Tibial artery (tissue), 4 donors: ENCODE measurements at places on chromosomes 6 and 20.

GRCh38 chr6:96940322-96940721, 15.8 kb downstream of the KLHL32 start:
- DNase-seq = no peak

GRCh38 chr20:25574411-25574810, 10.9 kb downstream of the NINL start:
- no peak for DNase-seq

GRCh38 chr6:144920391-144920961, 635.3 kb downstream of the UTRN start:
- no peak for DNase-seq

GRCh38 chr6:15461127-15461944, 201.5 kb downstream of the DTNBP1 start:
- no peak for DNase-seq

- no peak for DNase-seq
These were observed 117.7 kb downstream of the KIF13A start for GRCh38 chr6:17869753-17870050.

DNA sequence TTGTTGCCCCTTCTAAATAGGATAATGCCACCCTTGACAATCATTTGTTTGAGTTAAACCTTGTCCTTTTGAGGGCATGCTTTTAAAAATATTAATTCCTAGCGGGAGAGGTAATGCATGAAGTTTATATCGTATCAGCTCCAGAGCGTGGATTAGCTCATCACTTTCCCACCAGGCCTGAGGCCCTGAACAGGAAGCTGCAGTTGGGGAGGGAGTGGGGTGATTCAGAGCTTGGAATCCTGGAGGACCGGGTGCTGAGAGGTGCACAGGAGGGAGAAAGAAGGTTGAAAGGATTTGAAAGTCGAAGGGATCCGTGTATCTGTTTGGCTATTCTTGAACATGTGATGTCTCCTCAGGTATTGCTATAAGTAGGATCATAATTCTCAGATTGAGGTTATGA, 25.0 kb downstream of the ZDHHC14 start:
- no peak for DNase-seq

GRCh38 chr20:10540636-10541493, 105.8 kb downstream of the SLX4IP start:
- DNase-seq = no peak

- no peak for DNase-seq
These were observed 483.1 kb downstream of the MAFB start for GRCh38 chr20:40205971-40206370.

- DNase-seq = no peak
These were observed 10.2 kb downstream of the DOK5 start for GRCh38 chr20:54485631-54486030.

- peak; percentile 11 for DNase-seq
These were observed 22.3 kb downstream of the COL20A1 start for GRCh38 chr20:63315240-63315689.

GRCh38 chr6:39507331-39507998, 185.0 kb upstream of the KCNK16 start:
- DNase-seq = no peak

- DNase-seq = no peak
These were observed 53.7 kb upstream of the SIRPG start for GRCh38 chr20:1711266-1711665.

GRCh38 chr6:166703149-166703710, 76.2 kb upstream of the RPS6KA2 start:
- DNase-seq = no peak

DNA sequence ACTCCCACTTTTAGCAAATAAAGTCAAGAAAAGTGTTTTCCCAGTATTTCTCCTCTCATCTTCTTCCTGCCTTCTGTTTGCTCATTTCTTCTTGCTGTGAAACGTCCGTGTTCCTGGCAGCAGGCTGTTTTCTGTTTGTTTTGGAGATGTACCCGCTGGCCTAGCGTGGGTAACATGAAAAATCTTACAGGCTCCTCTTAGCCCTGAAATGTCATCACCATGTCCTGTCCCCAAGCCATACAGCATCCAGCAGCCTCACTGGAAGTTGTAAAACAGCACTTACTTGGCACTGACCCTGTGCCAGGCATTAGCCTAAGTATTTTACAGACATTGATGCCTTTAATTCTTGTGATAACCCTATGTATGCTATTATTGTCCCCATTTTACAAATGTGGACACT, 371.1 kb downstream of the FOXA2 start:
- no peak for DNase-seq

GRCh38 chr6:164007881-164008280, 593.4 kb downstream of the QKI start:
- DNase-seq = no peak

DNA sequence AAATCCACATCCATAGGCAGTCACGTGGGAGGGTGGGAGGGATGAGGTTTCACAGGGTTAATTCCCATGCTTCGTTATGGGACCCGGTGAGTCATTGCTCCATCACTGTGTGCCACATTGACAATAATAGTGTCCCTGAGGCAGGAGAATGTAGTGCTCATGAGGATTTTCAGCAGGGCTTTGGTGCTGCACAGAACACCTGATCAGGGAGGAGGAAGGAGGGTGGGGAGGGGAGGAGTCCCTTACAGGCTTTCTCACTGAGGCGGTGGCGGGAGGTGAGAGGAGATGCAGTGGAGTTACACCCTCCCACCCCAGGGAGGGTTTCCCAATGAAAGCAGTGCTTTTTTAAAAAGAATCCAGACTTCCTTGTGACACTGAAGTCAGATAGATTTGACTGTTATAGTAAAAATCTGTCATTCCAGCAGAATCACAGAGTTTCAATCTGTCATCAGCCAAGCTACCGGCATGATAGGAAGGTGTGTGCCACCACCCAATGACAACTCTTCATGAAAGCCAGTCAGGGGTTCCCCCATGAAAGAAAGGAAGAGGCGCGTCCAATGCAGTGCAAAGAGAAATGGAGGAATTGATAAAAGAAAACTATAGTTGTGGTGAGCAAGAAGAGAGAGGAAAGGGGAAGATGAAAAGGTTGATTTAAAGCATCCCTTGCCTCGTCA, 144.8 kb downstream of the TBC1D7 start:
- no peak for DNase-seq

GRCh38 chr6:77403424-77403823, 59.9 kb downstream of the HTR1B start:
- DNase-seq = no peak

DNA sequence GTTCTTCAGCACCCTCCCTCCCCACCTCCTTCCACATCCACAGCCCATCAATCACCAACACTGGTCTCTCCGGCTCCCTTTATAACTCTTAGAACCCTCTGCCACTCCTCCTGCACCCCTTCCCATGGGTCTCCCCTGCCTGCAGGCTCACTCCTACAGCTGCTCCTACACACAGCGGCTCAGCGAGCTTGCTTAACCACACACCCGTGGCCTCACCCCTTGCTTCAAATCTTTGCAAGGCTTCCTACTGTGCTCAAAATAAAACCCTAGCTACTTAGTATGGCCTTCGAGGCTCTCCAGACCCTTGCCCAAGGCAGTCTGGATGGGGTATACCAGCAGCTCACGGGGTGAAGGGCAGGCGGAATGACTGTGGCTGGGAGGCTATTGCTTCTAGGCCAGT, 63.7 kb downstream of the JPH2 start:
- no peak for DNase-seq

DNA sequence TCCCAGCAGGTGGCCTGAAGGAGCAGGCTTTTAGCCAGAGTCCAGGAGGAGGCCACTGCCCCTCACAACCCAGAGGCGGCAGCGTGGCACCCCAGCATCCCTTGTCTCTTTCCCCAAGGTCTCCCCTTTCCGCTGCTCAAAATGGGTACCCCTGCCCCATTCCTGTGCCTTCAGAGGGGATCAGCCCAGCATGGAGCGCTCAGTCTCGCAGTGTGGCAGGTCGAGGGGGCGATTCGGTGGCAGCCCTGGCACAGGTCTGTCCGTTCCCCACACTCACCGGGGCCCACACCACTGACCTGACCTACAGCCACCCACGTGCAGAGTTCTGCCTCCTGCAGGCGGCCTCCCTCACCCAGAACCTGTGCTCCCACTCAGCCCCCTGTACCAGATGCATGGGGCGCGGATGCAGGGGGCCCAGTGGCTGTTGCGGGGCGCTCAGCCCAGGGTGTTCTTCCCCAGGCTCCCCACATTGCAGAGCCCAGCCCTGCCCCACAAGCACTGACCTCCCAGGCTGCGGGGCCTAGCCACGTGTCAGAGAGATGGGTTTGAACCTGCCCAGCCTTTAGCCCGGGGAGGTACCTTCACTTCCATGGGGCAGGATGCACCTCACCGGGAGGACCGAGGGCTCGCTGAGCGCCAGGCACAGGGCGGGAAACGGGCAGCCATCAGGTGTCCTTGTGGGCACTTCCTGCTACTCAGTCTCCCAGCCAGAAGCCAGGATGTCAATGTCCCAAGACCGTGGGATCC, 41.8 kb downstream of the DSTN start:
- DNase-seq = no peak

GRCh38 chr6:77290798-77291197, 172.5 kb downstream of the HTR1B start:
- DNase-seq = no peak

GRCh38 chr20:32512047-32512385, 73.1 kb downstream of the NOL4L start:
- DNase-seq = no peak

DNA sequence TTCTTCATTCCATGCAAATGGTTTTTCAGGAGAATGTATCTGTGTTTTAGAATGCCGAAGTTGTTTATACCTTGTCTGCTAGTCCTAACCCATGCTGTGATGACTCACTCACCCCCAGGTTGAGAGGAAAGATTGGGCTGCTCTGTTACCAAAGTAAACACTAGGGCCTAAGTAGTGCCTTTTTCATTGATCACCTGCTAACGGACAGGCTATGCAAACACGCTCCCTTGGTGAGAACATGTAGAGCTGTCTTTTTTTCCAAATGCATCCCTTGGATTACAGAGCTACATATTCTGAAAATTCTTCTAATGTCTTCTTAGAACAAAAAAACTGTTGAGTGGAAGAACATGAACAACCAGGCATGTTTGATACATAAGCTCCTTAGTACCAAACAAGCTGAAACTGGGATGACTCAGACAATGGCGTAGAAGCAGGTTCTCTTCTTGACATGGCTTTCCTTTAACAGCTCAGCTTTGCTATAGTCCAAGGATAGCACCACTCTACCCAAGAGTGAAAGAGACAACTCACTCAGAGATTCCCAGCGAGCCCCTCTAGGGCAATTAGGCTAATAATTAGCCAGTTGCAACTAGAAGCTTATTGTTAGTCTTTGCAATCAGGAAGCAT, 20.5 kb downstream of the PERP start:
- DNase-seq = no peak

GRCh38 chr6:15522427-15522826, 140.4 kb downstream of the DTNBP1 start:
- DNase-seq = no peak

DNA sequence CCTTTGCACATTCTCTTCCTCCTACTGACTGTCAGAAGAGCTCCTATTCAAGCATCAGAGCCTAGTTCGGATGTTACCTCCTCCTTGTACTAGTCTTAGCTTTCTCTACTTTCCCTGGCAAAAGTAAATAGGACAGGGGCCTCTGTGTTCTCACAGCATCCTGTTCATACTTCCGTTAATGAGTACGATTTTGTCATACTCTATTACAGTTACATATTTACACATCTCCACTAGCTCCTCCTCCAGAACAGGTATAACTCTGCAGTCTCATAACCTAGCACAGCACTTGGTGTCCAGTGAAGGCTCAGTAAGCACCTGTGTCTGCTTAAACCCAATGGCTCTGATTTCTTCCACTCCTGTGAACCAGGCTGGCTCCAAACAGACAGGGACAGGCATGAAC, 7.0 kb downstream of the ELMO2 start:
- DNase-seq = no peak

DNA sequence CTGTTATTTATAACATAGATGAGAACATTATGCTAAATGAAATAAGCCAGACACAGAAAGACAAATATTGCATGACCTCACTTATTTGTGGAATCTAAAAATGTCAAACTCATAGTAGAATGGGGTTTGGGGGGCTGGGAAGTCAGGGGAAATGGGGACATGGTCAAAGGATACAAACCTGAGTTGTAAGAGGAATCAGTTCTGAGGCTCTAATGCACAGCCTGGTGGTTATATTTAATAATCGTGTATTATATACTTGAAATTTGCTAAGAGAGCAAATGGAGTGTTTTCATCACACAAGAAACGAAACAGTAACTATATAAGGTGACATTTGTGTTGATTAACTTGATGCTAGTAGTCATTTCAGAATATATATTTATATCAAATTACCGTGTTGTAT, 40.8 kb upstream of the GFOD1 start:
- no peak for DNase-seq

DNA sequence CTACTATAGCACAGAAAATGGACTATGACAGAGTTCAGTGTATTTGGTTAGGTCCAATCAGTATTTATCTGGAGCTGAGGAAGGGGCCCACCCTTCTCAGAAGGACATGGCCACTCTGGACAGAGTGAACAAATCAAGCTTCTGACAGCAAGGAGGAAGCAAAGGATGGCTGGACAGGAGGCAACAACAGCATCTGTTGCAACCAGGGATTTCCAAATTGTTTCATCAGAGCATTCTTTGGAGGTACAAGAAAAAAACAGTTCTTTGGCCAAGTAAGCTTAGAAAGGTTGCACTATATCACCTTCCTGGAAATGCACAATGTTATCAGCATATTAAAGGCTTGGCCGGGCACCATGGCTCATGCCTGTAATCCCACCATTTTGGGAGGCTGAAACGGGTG, 118.7 kb upstream of the SLC22A16 start:
- DNase-seq = no peak

GRCh38 chr6:137286916-137287315, 67.7 kb upstream of the IFNGR1 start:
- no peak for DNase-seq

- no peak for DNase-seq
These were observed 34.5 kb upstream of the DUSP22 start for GRCh38 chr6:257774-258173.

GRCh38 chr6:2396846-2397630, 151.6 kb upstream of the GMDS start:
- DNase-seq = peak; percentile 68

- no peak for DNase-seq
These were observed 169.3 kb downstream of the SLC16A10 start for GRCh38 chr6:111256646-111257045.

DNA sequence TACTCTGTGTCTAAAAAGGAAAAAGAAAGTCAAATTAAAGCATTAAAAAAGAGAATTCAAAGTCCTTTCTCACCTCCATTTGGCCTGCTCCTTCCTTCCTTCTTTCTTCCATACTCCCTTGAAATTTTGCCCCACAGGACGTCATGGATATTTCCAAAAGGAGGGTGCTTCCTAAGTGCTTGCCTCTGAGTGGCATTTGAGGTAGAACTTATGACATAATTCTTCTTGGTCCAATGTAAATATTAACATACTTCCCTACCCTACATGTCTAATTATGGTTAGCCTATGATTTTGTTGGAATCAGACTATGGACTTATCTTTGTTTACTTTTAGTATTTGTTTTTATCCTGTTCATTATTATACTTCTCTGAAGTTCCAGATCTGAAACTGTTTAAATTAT, 132.3 kb downstream of the PFDN4 start:
- no peak for DNase-seq

DNA sequence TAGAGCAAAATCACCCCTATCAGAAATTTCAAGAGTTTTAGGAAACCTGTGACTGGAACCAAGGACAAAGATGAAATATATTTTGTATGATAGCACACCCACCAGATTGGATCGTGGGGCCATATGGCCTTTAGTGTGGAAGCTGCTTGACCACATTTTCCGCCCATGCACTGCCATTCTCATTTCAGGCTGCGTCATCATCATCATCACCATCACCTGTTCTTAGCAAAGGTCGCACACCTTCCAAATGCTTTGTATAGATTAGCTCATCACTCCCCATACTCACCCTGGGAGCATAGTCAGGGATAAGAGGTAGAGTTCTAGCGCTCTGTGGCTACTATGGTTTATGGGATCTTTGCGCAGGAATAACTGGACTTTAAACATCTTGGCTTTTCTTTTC, 185.7 kb downstream of the MTHFD1L start:
- no peak for DNase-seq
